ENCODE measurements at places on chromosomes 2 and 18. TPM values are rescaled to one million over a fixed set of nuclear protein-coding genes. Genes with fewer than 3 reads are reported as not detected.

DNA sequence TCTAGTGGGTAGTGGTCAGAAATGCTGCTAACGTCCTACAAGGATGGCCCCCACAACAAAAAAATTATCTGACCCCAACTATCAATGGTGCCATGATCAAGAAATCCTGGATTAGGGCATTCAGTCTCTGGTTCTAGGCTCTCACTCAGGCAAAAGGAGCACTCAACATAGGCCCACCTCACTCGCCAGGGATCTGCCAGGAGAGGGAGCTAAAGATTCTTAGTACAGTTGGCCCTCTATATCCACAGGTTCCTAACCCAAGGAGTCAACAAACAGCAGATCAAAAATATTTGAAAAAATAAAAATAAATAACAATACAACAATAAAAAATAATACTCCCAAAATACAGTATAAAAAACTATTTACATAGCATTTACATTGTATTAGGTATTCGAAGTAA is 10.0 kb downstream of the SLC4A5 start:
- DNase-seq = no peak
- peaks cover 3% of the 10 kb centered on the region for H3K4me1 ChIP-seq
- H3K36me3 ChIP-seq = no peaks in the 10 kb centered on the region
- H3K4me3 ChIP-seq = no peak overlapping the region
- H3K27ac ChIP-seq = no peak overlapping the region
- no peaks in the 10 kb centered on the region for H3K27me3 ChIP-seq

- H3K27me3 ChIP-seq = peaks cover 3% of the 10 kb centered on the region
- no peak for DNase-seq
- no peak overlapping the region for H3K27ac ChIP-seq
- no peaks in the 10 kb centered on the region for H3K36me3 ChIP-seq
- H3K4me1 ChIP-seq = peaks cover 31% of the 10 kb centered on the region
- no peak overlapping the region for H3K4me3 ChIP-seq
Measured at GRCh38 chr2:217802876-217803652, 199.7 kb downstream of the TNS1 start.

- H3K27me3 ChIP-seq = no peaks in the 10 kb centered on the region
- no peak for DNase-seq
- H3K36me3 ChIP-seq = peaks cover 5% of the 10 kb centered on the region
- no peak overlapping the region for H3K4me3 ChIP-seq
- H3K27ac ChIP-seq = no peak overlapping the region
Measured at GRCh38 chr2:104444392-104444791, 409.5 kb upstream of the POU3F3 start.

DNA sequence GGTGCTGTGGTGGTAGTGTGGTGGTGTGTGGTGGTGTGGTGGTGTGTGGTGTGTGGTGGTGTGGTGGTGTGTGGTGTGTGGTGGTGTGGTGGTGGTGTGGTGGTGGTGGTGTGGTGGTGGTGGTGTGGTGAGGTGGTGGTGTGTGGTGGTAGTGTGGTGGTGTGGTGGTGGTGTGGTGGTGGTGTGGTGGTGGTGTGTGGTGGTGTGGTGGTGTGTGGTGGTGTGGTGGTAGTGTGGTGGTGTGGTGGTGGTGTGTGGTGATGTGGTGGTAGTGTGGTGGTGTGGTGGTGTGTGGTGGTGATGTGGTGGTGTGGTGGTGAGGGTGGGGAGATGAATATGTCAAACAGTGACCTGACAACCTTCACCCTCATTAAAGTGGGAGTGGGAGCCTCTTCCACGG is 55.6 kb upstream of the DLGAP1 start:
- DNase-seq = no peak
- no peaks in the 10 kb centered on the region for H3K4me1 ChIP-seq
- no peaks in the 10 kb centered on the region for H3K27me3 ChIP-seq
- H3K36me3 ChIP-seq = no peaks in the 10 kb centered on the region
- H3K4me3 ChIP-seq = no peak overlapping the region

DNA sequence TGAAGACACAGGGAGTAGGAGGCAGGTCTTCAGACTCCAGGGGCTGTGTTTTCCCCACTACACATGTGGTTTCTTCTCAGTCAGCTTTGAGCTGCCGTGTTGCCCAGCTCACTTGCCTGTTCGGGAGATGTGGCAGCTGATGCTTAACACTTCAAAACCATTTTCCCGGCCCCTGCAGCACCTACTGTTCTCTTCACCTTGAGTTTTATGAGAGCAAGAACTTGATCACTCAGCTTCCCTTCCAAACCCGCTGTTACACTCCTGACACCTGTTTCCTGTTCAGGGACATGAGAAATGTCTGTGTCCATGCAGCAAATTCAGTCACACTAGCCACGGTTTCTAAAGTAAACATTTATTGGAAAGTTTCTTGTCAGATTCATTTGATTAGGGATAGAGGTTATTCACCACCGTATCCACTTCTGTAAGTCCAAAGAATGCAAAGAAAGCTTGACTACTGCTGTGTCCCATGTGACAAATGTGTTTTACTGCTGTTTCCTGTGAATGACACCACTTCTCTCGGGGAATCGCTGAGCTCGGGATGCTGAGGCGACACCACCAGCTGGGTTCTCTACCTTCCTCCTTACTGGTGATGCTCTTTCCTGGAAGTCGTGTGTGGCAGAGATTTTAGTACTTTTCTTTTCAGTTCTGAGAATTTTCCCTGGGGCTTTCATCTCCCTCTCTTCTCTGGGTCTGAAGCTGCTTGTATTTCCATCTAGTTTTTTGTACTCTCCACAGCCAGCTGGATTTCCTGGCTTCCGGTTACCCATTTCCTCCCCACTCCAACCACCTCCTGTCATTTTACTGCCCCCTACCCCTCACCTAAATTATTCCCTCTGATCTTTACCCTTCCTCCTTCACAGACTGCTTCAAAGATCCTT is 91.7 kb downstream of the KLF7 start:
- peaks cover 60% of the 10 kb centered on the region for H3K4me1 ChIP-seq
- no peak for DNase-seq
- H3K27ac ChIP-seq = peak overlapping the region; percentile 35
- peaks cover 7% of the 10 kb centered on the region for H3K36me3 ChIP-seq
- no peaks in the 10 kb centered on the region for H3K27me3 ChIP-seq

DNA sequence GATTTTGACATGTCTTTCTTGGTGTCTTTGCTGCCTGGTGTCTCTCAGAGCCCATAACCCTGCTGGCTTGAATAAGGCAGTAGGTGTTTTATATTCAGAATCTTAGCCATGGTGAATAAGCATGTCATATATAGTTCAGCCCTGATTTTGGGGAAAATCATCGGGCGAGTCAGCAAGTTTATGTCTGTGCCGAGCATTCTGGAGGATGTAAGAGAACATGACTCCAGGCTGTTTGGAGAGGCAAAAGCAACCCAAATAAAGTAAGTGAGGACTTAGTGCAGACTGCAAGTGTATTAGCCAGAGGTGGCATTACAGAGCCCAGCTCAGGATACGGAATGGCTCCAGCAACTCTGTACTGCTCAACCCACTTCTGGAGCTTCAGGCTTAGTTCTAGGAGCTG is 50.3 kb downstream of the TCF7L1 start:
- DNase-seq = no peak
- H3K4me1 ChIP-seq = peaks cover 59% of the 10 kb centered on the region
- H3K27me3 ChIP-seq = no peaks in the 10 kb centered on the region
- peaks cover 8% of the 10 kb centered on the region for H3K36me3 ChIP-seq
- peak overlapping the region; percentile 53 for H3K27ac ChIP-seq
- H3K4me3 ChIP-seq = no peak overlapping the region

- peaks cover 57% of the 10 kb centered on the region for H3K4me1 ChIP-seq
- peak overlapping the region; percentile 82 for H3K27ac ChIP-seq
- no peak for DNase-seq
- H3K4me3 ChIP-seq = no peak overlapping the region
Measured at GRCh38 chr2:216920937-216921456, 61.1 kb upstream of the TNP1 start.

DNA sequence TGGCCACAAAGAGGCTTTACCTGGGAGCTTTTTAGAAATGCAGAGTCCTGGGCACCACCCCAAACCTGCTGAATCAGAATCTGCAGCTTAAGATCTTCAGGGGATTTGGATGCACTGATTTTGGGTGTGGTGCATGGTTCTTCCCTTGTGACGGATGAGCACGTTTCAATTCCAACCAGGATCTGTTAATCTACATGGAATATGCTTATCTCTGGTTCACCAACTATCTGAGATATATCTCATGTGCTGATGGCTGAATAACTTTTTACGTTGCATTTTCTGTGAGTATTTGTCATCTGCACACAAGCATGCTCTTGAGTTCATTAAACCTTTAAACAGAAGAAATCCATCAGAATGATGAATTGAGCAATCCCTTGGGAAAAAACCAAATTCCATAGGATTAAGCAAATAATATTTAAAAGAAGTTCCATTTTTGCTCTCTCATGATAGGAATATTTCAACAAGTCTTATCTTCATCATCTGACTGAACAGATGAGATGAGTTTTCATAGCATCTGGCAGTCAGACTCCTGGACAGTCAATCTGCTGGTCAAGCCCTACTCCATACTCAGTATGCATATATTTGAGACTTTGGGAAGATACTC is 120.6 kb downstream of the PLB1 start:
- H3K4me3 ChIP-seq = no peak overlapping the region
- no peak overlapping the region for H3K27ac ChIP-seq
- H3K4me1 ChIP-seq = peaks cover 16% of the 10 kb centered on the region
- DNase-seq = no peak

GRCh38 chr2:8799004-8799403 is 38.4 kb downstream of the KIDINS220 start:
- H3K27me3 ChIP-seq = no peaks in the 10 kb centered on the region
- H3K27ac ChIP-seq = no peak overlapping the region
- H3K4me1 ChIP-seq = peaks cover 7% of the 10 kb centered on the region
- peaks cover 21% of the 10 kb centered on the region for H3K36me3 ChIP-seq

DNA sequence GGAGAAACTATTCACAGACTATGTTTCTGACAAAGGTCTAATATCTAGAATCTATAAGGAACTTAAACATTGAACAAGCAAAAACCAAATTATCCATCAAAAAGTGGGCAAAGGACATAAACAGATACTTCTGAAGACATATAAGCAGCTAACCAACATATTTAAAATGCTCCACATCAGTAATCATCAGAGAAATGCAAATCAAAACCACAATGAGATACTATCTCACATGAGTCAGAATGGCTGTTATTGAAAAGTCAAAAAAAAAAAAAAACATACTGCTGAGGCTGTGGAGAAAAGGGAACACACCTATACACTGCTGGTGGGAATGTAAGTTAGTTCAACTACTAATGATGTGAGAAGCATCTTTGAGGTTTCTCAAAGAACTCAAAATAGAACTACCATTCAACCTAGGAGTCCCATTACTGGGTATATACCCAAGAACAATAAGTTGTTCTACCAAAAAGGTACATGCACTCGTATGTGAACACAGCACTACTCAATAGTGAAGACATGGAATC is 220.4 kb upstream of the TFPI start:
- H3K4me1 ChIP-seq = no peaks in the 10 kb centered on the region
- no peaks in the 10 kb centered on the region for H3K27me3 ChIP-seq
- no peak for DNase-seq
- H3K36me3 ChIP-seq = no peaks in the 10 kb centered on the region

DNA sequence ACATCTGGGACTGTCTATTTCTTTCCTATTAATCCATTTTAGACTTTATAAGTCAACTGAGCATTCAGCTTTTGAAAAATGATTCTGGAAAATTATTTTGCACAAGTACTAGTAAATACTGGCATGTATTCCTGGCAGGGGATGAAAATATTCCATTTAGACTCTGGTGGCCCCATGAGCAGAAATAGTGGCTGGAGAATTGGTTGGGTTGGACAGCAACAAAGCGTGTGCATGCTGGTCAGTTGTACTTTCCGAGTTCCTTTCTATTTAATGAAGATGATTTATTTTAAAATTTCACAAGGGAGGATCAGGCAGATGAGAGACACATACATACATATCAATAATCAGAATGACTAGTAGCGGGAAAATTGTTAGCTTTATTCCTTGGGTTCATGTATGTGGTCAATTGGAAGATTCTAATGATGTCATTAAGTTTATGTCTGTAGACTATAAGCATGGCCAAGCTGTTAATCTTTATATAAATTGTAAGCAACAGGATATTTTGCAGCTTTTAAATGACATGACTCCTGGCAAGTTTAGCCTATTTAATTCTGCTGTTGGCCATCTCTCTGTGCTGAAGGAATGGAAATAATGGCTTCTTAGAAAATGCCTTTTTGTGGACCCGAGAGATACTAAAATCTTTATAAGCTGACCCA is 541.6 kb downstream of the SLC4A3 start:
- no peak overlapping the region for H3K4me3 ChIP-seq

GRCh38 chr2:97658691-97659157 is 5.1 kb downstream of the ACTR1B start:
- H3K4me3 ChIP-seq = no peak overlapping the region
- no peaks in the 10 kb centered on the region for H3K27me3 ChIP-seq
- no peak for DNase-seq
- H3K4me1 ChIP-seq = peaks cover 24% of the 10 kb centered on the region

DNA sequence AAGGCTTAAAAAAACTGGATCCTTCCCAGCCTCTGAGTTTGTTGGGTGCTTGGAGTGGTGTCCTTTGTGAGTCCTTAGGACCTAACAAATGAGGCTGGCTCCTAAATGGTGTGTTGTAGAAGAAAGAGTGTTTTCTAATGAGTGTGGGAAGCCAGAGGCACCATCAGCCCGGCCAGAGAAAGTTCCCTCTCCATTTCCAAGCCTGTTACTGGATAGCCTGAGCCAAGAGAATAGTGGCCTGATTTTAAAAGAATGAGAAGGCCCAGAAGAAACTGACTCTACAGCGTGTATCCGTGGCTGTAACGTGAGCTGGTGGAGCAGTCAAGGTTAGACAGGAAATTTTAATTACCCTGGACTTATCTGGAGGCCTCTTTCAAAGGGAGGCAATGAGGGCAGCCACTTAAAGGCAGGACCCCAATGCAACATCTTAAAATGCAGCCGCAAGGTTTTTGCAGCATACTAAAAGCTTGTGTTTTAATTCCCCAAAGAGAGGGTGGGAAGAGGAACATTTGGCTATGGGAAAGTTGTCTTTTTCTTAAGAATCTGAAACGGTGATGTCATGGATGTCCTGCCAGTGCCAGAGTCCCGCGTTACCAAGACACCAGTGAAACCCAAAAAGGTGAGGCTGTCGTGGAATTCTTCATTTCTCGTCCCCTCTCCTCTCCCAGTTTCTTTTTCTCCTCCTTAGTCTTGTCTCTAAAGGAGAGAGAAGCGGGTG is 4.6 kb downstream of the EFHD1 start:
- DNase-seq = no peak
- no peak overlapping the region for H3K4me3 ChIP-seq
- H3K36me3 ChIP-seq = no peaks in the 10 kb centered on the region
- peaks cover 4% of the 10 kb centered on the region for H3K4me1 ChIP-seq
- H3K27ac ChIP-seq = no peak overlapping the region

DNA sequence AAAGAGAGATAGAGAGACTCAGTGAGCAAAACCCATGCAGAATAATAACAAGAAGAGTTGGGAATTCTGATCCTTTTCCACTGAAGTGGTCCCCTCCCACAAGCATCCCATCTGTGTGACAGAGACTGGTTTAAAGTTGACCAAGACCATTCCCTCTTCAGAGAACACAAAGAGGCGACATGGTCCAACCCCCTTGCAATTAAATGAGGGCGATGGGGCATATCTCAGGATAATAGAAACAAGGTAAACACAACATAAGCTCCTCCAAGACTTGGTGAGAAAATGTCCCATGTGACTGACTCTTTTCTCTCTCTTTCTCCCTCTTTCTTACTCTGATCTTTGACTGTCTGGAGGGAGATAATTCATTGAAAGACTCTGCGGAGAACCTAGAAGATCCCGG is 526.7 kb downstream of the SOX11 start:
- no peak overlapping the region for H3K4me3 ChIP-seq

The UGT1A4 gene
- total RNA-seq = not detected

The OR6B2 gene
- total RNA-seq = not detected

The ABCB11 gene
- 0.07 TPM for total RNA-seq

The XIRP2 gene
- total RNA-seq = 0.05 TPM

The EFHD1 gene
- 4.1 TPM for total RNA-seq

The KCNS3 gene
- 1.4 TPM for total RNA-seq

The STAT4 gene
- total RNA-seq = 1.0 TPM

The C2orf78 gene
- not detected for total RNA-seq

The CCDC93 gene
- total RNA-seq = 46.6 TPM

Measured in neural crest cell (in vitro differentiated cells).